HCT116 (cell line): ENCODE measurements at places on chromosomes 12 and 14. TPM values are rescaled to one million over a fixed set of nuclear protein-coding genes. Genes with fewer than 3 reads are reported as not detected.

PYGL gene
- 173 TPM for total RNA-seq

C12orf42 gene
- not detected for total RNA-seq

WNT5B gene
- 0.52 TPM for total RNA-seq

BCL2L14 gene
- total RNA-seq: 0.30 TPM

BCAT1 gene
- 0.74 TPM for total RNA-seq

ERBB3 gene
- total RNA-seq: 39.7 TPM
